ENCODE measurements at places on chromosomes 11 and 22.

DNA sequence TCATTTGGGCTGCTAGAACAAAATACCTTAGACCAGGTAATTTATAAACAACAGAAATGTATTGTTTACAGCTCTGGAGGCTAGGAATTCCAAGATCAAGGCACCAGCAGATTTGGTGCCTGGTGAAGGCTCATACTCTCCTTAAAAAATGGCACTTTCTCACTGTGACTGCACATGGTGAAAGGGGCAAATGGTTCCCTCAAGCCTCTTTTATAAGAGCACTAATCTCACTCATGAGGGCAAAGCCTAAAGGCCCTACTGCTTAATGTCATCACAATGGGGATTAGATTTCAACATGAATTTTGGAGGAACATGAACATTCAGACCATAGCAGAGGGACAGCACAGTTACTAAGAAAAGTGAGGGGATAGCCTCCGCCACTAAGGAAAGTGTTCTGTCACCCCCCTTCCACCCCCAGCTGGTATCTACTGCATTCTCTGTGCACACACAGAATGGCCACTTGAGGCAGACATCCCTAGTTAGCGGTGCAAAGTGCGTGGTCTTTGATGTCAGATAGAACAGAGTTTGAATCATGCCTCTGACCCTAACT, 47.2 kb upstream of the CEP295 start:
- no peak for DNase-seq

DNA sequence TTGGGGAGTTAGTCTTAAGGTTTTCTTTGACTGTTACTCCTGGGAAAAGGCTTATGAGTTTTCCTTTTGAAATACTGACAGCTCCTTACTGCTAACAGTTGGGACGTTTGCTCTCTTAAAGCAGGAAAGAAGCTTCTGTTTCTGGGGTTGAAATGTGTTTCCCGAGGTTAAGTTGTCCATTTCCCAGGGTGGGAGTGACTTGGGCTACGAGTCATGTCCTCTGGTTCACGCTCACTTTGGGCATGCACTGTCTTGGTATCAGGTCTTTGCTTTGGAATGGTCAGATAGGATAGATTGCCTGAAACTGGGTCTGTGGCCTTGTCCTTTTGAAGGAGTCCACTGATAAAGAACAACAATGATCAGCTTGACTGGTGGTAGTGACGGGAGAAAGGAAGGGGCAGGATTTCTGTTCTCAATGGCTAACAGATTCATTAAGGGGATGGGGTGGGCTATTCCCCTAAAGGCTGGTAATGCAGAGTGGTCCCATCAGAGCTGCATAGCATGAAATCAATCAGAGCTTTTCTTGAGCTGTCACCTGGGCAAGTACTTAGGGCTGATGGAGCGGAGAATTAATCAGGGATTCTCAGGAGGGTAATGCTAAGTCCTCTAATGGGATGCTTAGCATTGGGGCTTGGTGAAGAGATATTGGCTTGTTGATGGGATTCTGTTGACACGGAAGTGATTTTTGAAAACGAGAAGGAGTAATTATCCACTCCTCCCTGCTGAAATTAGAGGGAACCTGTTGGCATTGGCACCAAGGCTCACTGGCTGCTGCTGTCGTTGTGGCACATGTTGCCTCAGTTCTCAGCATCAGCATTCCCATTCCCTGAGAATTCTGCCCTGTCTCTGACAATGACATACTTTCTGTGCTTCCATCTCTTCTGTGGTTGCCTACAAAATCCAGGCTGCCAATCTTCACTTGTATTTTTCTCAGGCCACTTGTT, 81.6 kb downstream of the TEAD1 start:
- DNase-seq = no peak

- peak; percentile 23 for DNase-seq
These were observed 405 bp downstream of the SFI1 start for GRCh38 chr22:31496735-31497146.

DNA sequence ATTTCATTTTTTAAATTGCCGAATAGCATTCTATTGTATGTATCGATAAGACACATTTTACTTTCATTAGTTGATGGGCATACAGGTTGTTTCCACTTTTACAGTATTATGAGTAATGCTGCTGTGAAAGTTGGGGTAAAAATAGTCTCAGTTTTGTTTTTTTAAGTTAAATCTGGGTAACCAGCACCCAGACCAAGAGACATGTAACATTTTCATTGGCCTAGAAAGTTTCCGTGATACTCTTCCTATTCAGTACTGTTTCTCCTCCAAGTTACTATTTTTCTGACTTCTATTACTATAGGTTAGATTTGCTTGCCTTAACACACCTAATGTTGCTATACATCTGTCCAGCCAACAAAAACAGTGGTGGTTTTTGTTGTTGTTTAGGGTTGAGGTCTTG, 12.3 kb downstream of the IPO7 start:
- DNase-seq = no peak

GRCh38 chr22:44404341-44405020, 91.7 kb upstream of the SHISAL1 start:
- no peak for DNase-seq

- no peak for DNase-seq
These were observed 76.9 kb downstream of the DSCAML1 start for GRCh38 chr11:117720061-117720511.

- peak; percentile 94 for DNase-seq
These were observed 159.3 kb upstream of the GRK3 start for GRCh38 chr22:25404928-25405816.
